Natural killer cell (primary cell): ENCODE measurements at places on chromosomes 6 and 20. TPM values are rescaled to one million over a fixed set of nuclear protein-coding genes. Genes with fewer than 3 reads are reported as not detected.

DNA sequence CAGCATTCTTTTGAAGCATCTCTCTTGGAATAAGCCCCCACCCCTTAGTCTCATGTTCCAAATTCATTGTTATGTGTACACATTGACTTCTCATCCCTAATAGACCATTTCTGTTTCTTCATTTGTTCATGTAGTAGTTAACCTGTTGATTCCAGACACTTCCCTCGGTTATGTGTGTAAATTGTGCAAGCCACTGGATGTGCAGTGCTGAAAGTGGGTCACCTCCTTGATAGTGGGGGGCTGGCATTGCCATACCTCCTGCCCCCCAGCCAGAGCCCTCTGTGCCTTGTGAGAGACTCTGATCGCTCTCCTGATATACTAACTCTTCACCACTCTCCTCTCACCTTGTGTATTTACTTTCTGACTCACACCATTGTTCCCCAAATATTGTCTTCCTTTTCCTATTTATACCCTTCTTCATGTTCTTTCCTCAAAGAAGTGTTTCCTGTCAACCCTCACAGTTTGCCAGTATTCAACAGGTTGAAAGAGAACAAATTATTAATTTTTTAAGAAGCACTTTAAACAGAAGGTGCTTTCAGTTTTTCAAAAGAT, 59.0 kb downstream of the HIVEP1 start:
- DNase-seq: no peak

The BTN1A1 gene
- total RNA-seq: not detected

GRCh38 chr6:108565091-108565766, 4.5 kb downstream of the FOXO3 start:
- no peak for DNase-seq

The CAPN11 gene
- total RNA-seq: not detected

The CST11 gene
- not detected for total RNA-seq

DNA sequence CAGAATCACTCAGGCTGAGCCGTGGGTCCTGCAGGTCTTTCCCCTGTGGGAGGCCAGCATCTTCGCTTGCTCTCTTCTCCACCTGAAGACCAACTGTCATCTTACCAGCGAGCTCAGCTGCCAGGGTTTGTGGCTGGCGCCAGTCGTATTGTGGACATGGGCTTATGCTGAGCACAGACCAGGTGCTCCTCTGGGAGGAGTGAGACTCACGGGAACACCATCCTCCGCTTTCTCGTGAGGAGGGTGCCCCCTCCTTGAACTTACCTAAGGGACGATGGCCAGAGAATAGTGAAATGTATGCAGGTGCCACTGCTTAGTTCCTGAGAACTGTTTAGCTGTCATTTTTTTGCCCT, 17.1 kb downstream of the WRNIP1 start:
- no peak for DNase-seq

The CLDN20 gene
- total RNA-seq: not detected

DNA sequence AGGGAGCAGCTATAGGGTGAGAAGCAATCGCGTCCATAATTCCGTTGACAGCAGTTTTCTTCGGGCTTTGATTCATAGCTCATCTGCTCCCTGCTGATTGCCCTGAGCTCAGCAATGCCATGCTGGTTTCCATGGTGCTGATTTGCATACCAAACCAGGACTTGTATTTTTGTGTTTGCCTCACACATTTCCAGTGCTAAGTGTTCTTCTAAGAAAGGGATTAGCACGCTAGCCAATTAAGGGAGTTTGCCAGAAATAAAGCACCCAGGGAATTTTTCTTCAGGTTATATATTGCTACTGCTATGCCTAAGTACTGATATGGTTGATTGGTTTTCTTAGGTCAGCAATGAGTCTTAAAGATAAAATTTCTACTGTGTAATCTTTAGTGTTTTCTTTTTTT, 177.6 kb downstream of the PLCB1 start:
- DNase-seq: no peak

DNA sequence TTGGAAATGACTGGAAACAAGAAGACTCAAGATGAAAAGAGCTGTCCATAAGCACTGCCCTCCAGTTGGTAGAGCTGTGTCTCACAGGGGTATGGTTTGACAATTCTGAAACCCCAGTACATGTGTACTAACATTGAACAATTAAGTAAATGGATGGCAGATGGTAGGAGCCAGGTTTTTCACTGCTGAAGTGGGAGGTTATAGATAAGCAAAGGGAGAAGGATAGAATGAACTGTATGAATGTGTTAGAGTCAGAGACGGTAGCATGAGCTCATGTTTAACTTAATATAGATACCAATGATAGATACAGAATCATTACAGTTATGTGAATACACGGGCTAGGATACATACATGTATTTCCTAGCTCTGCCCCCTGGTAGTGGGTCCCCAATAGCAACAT, 95.0 kb upstream of the SIRPA start:
- DNase-seq: no peak

GRCh38 chr6:81950877-81951276, 198.4 kb upstream of the TENT5A start:
- DNase-seq: no peak

GRCh38 chr6:36245572-36246061, 24.2 kb upstream of the PNPLA1 start:
- DNase-seq: no peak

- DNase-seq: no peak
These were observed 2.8 kb downstream of the TMC2 start for GRCh38 chr20:2538931-2539720.

DNA sequence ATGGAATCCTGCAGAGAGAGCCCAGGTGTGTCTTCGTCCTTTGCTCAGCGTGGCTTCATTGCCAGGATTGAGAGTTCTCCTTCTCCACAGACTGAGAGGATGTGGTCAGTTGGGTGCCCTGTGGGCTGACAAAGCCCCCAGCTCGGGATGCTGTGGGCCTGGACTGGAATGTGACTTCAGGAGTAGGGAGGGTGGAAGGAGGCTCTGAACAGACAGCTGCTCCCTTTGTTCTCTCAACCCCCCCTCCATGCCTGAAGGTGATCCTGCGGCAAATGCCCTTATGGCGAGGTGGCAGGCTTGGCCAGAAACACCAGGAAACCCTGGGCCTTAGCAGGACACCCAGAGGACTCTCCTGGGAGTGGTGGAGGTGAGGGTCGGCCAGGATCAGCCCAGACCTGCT, 1.8 kb upstream of the CST5 start:
- no peak for DNase-seq

The SIRPA gene
- 1.3 TPM for total RNA-seq

GRCh38 chr6:144728804-144729203, 443.7 kb downstream of the UTRN start:
- DNase-seq: no peak

DNA sequence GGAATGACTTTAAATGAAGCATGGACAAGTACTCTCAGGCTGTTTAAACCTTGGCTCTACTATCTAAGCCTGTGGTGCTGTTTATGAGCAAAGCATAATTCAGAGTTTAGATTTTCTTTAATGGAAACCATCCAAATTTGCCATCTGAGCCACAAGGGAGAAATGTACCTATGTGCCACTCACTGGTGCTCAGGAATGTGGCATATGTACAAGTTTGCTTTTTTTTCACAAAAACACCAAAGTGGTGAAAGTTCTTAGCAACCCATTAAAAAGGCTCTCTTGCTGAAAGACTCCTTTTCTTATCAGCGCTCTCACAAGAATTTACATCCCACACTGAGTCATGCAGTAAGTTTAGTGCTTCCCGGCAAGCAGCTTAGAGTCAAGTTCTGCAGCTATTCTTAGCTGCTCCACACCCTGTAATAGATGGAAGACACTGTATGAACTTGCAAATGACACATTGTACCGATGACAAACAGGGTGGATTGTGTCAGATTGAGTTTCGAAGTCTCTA, 57.3 kb upstream of the MLIP start:
- no peak for DNase-seq

DNA sequence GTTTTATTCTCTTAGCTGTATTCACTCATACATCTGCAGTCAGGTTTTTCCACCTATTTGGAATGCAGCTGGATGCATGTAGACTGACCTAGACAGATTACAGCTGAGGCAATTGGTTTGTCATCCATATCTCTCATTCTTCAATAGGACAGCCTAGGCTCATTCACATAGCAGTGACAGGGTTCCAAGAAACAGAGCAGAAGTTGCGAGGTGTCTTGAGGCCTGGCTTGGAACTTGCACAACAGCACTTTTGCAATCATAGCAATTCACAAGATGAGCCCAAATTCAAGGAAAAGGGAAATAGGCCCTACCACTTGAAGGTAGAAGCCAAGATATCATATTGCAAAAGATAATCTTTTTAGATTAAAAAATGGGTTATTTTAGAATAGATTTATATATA, 508.9 kb upstream of the JAG1 start:
- no peak for DNase-seq

The GSTA2 gene
- not detected for total RNA-seq
